ENCODE measurements at places on chromosomes 4 and X.

- no peak for DNase-seq
Measured at GRCh38 chrX:119618439-119618838, 12.2 kb upstream of the NKRF start.

DNA sequence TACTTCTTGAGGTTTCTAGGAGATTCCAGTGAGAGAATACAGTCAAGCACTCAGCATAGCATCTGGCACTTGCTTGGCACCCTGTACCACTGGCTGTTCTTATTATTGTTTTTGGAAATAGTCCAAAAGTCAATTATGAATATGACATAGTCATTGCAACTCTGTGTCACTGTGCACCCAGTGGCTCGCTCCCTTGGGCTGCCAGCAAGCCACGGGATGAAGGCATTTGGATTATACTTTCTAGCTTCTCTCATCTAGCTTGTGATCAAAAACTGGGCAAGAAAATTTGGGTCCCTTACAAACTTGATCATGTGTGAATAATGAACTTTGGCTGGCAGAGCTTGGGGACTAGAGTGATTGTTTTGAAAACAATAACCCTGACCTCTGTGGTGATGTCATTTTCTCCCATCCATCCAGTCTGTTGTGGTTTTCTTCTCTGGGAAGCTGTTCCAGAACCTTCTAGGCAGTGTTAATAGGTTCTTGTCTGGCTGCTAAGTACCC lies 32.7 kb upstream of the LIMCH1 start:
- DNase-seq, result no peak

DNA sequence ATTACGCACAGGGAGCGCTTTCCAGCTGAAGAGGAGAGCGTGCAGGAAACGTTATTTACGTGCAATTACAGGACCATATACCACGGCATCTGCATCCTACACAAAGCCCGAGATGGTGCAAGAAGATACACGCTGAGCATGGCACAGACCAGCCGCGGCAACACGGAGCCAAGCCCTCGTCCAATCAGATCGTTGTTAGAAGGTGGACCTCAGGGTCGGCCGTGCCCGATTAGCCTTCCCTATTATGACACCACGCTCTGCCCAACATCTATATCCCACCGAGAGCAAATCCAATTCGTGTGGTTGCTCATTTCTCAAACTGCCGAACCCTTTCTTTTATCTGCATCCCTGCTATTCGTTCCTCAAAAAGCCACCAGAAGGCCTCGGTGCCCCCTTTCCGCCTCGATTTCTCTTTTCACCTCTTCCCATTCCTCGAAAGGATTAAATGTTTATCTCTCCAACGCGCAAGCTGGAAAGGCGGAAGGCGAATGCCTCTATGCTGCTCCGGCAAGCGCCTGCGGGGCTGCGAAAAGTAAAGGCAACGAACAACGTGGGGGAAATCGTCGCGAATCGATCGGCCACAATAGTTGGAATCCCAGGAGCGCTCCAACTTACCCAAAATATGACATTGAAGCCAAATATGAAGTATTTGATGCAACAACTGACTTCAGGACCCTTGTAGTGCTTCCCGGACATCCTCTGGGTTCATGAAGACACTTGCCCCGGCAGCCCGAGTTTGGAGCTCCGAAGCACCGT lies 702 bp downstream of the TSPAN5 start:
- DNase-seq, result no peak

GRCh38 chr4:170089668-170090351 lies at the start of gene AADAT:
Gene AADAT (minus strand): TSS chr4:170089956. CDS start chr4:170089690, 266 bp downstream.
- peak; percentile 80 for DNase-seq

DNA sequence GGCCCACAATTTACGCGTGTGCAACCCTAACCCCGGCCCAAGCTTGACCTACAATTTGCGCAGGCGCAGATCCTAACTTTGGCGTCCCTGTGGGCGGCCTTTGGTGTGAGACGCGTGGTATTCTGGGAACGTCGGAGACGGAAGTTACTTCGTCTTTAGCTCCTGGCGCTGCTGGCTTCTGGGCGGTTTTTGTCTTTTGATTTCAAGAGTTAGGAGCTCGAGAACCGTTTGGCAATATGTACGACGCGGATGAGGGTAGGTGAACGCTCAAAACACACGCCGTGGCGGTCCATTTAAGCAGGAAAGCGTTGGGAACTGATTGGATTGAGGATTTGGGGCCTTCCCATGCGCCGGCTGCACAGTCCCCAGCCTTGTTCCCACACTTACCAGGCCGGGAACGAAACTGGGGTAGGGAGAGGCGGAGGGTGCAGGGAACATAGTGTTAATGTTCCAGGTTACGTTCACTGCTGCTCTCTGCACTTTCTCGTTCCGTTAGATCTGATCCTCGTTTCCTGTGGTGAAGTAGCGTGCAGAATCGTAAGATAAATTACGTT lies at the start of gene POLR2B:
TSS of gene POLR2B (plus strand) at position 147 of the 554 bp plus-strand sequence. CDS start at position 237, 90 bp downstream.
- DNase-seq, result peak; percentile 98

- peak; percentile 84 for DNase-seq
Measured at GRCh38 chr4:973431-974397, at the start of gene DGKQ. Gene DGKQ (minus strand): TSS chr4:973569. CDS start chr4:973482, 87 bp downstream.

DNA sequence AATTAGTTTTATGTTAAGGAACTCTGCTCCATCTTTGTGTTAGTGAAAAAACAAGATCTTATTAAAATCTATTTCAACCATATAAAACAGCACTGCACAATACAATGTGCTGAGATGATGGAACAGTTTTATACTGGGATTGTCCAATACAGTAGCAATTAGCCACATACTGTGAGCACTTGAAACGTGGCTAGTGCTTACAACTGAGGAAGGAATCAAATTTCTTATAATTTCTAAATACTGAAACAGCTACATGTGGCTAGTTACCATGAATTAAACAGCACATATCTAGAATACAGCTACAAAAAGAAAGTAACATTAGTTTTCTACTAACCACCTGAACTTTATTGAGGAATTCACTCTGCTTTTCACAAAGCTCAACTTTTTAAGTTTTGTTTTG lies 14.7 kb downstream of the NFXL1 start:
- no peak for DNase-seq

- peak; percentile 63 for DNase-seq
Measured at GRCh38 chr4:4519297-4519894, 22.5 kb downstream of the STX18 start.

DNA sequence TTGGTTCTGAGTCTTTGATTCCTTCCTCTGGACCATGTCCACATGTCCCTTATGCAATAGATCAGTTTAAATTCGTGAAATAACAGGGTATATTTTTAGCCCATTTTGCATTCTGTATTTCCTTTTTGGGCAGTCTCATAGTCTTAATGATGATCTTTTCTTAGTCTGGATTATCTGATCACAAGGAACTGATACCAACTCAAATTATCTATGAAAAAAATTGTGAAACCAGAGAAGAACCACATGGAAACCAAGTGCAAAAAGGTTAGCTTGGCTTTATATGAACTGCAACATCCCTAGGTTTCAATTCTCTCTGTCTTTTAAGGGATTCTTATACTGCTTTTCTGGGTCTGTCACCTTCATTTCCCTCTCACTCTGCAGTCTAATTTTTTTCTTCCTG lies 608.6 kb upstream of the AADAT start:
- DNase-seq, result no peak

DNA sequence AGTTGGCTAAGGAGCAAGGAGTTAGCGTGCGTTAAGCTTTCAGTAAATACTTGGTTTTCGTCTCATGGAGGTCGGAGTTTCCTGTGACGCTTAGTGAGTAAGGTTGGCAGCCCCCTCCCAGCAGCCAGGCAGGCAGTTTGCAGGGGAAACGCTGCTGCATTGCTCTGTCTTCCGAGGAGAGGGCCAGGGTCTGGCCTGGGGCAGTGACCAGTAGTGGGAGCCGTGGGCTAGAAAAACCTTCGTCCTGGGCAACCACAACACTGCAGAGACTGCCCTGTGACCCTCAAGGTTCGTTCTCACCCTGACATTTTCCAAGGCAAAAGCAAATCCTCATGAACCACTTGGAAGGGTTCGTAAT lies 432 bp downstream of the TMEM175 start:
- peak; percentile 73 for DNase-seq

DNA sequence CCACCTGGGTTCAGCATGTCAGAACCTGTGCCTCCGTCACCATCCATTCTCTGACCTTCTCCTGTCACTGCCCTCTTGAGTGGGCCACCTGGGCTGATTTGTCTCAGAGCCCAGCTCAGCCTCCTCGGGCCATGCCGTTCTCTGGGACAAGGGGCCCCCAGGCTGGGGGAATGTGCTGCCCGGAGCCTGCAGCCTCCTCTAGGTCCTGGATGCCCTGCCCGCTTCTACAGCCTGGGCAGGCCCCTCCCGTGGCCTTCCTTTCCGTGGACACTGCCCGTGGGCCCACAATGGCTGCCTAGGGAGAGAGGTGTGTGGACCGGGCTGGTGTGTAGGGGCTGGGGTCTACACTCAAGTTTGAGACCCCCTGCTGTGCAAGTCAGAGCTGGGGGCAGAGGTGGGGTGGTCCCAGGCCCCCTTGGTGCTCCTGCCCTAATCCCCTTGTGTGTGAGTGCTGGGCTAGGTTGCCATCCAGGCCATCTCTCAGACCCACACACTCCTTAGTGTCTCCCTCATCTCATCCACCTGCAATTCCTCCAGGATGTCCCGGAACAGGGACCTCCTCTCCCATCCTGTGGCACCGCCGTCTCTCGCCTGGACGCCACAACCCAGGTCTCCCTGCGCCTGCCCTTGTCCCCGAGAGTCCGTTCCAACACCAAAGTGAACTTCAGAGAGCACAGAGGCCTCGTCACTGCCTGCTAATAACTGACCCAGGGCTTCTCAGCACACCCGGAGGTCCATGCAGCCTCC lies 12.4 kb downstream of the PSAPL1 start:
- DNase-seq, result no peak

- DNase-seq, result no peak
Measured at GRCh38 chrX:102860235-102860634, 76.8 kb upstream of the RAB40AL start.

GRCh38 chr4:175671491-175671934 lies 140.6 kb downstream of the GPM6A start:
- no peak for DNase-seq

DNA sequence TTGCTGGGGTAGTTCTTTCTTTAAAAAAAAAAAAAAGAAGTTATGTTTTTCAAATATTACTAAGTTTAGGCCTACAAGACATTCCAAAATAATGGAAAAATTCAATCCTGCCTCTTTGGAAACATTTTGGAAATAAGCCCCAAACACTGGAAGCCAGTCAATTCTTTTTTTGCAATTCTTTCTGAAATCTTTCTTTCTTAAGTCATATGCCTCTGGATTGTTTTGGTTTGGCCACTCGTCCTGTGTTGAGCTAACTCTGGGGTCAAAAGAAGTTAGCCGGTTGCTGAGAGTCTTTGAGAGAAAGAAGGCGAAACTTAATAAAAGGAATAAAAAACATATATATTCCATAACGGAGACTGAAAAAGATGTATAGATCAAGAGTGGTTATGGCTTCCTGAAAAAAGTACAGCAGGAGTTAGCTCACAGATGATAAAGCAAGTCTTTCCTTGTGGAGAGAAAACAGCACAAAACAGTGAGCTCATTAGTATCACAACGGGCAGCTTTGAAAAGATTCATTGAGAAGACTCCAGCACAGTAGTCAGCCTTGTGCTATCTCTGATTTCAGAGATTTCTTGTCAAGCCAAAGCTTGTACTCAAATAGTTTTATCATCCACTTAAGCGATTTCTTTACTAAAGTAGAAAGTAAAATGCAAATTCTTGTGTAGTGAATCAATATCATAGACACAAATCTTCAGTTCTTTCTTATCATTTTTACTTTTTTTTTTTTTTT lies 64.8 kb downstream of the PLS3 start:
- no peak for DNase-seq

DNA sequence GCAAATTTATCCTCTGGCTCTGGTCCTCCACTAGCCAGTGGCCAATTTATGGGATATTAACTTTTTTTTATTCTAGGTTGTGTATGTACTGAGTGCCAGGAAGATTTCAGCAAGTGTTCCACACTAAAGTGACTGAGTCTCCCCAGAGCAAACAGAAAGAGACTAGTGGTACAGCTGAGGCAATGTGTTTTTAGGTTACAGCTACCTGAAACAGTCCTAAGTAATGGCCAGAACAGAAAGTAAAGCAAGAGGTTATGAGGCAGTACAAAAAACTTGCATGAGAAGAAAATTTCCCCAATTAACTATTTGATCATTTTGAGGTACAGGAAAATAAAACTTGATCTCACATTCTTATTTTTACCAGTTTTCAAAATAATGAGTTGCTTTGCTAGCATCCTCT lies 31.2 kb downstream of the PRDM8 start:
- no peak for DNase-seq

DNA sequence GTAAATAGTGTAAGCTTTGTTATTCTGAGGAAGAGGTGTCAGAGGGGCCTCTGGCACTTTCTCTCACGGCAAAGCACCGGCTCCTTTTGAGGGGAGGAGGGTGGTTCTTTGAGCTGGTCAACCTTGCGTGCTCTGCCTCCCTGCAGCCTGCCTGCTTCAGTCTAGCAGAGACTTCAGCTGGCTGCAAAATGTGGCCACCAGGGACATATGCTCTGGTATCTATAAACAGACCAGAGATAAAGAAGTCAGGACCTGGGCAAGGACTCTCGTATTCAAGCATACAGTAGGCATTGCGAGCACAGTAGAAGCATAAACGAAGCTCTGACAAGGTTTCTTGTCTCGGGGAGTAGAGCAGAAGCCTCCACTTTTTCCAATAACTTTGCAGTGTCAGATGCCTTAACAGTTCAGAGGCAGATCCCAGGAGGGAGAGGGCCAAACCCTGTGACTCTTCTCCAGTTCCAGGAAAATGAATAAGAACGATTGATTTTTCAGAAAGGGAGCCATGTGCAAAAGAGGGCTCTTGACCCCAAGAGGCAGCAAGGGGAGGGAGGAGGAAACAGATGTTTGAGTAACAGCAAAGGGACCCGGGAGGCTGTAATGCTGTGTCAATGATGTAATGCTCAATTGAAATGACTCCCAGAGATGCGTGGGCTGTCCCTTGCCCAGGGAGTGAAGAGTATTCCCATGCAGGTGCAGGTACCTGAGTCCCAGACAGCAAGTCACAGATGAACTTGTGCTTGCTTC lies 57.9 kb upstream of the TEX13D start:
- no peak for DNase-seq

- no peak for DNase-seq
Measured at GRCh38 chrX:119374736-119375135, 24.4 kb upstream of the SLC25A43 start.

DNA sequence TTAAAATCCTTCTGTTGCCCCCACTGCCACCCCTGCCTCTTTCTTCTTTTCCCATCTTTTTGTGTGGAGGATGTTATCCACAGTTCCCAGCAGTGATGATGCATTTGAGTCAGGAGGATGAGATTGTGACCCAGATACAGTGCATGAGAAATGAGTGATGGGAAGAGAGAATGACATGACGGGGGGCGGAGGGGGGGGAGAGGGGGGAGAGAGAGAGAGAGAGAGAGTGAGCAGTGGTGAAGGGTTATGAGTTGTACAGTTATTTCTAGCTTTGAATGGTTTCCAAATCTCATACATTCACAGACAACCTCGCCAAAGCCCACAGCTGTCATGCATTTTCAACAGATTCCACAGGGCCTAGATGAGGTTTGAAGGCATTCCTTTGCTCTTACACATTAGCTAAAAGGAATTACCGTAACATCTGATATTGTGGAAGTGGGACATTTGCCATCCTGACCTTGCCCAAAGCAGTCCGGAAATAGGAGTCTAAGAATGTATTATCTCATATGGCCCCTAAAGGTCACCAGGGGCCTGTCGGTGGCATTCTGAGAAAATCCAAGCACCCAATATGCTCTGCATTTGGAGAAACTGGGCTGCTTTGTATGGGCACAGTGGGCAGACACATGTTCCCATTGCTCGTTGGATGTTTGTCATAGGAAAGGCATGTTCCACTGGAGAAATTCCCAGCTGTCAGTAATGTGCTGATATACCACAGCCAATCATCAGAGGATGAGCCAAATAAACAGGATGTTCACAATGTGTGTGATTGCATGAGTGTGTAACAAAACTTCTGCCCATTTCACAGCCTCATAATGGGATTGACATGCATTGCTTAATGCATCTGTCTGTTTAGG lies 435.8 kb downstream of the SPRY1 start:
- no peak for DNase-seq

Data from OCI-M1 (cell line).